ENCODE measurements at places on chromosomes 16 and 17. TPM values are rescaled to one million over a fixed set of nuclear protein-coding genes. Genes with fewer than 3 reads are reported as not detected.

POLDIP2 gene
- 76.4 TPM for total RNA-seq

SLC4A1 gene
- total RNA-seq: not detected

ACBD4 gene
- 13.8 TPM for total RNA-seq

C16orf96 gene
- total RNA-seq: 0.17 TPM

PIK3R6 gene
- total RNA-seq: 0.71 TPM

DCAF7 gene
- 119 TPM for total RNA-seq

KCNH4 gene
- total RNA-seq: 0.39 TPM

WNK4 gene
- total RNA-seq: 0.10 TPM

LAT gene
- total RNA-seq: 276 TPM

BAIAP3 gene
- total RNA-seq: 0.31 TPM

GAN gene
- total RNA-seq: 14.5 TPM

GP2 gene
- not detected for total RNA-seq

DCUN1D3 gene
- 5.9 TPM for total RNA-seq

KCNH6 gene
- not detected for total RNA-seq

KRTAP4-6 gene
- total RNA-seq: not detected

PLLP gene
- total RNA-seq: not detected

KRTAP1-1 gene
- total RNA-seq: not detected

WFIKKN2 gene
- not detected for total RNA-seq

TBC1D3H gene
- not detected for total RNA-seq

NXN gene
- total RNA-seq: 0.33 TPM

LITAF gene
- total RNA-seq: 130 TPM

KLHL10 gene
- 0.29 TPM for total RNA-seq

INCA1 gene
- total RNA-seq: 0.40 TPM

SLC2A4 gene
- 0.15 TPM for total RNA-seq

IL34 gene
- total RNA-seq: not detected

TOX3 gene
- not detected for total RNA-seq

AIPL1 gene
- not detected for total RNA-seq

TBC1D26 gene
- 0.22 TPM for total RNA-seq

STH gene
- total RNA-seq: not detected

CPNE7 gene
- total RNA-seq: 7.1 TPM

TLCD3B gene
- 5.0 TPM for total RNA-seq

ZP2 gene
- total RNA-seq: not detected

SLC5A11 gene
- not detected for total RNA-seq

SP6 gene
- 0.12 TPM for total RNA-seq

MYH2 gene
- total RNA-seq: not detected

LRRC46 gene
- 0.59 TPM for total RNA-seq

C1QTNF8 gene
- not detected for total RNA-seq

CDK5R1 gene
- total RNA-seq: 13.1 TPM

ADORA2B gene
- total RNA-seq: 0.27 TPM

MRM1 gene
- total RNA-seq: 14.6 TPM
